ENCODE measurements at places on chromosomes 2 and 18.

- DNase-seq, result no peak
Measured at GRCh38 chr2:225010804-225011203, 31.5 kb downstream of the DOCK10 start.

DNA sequence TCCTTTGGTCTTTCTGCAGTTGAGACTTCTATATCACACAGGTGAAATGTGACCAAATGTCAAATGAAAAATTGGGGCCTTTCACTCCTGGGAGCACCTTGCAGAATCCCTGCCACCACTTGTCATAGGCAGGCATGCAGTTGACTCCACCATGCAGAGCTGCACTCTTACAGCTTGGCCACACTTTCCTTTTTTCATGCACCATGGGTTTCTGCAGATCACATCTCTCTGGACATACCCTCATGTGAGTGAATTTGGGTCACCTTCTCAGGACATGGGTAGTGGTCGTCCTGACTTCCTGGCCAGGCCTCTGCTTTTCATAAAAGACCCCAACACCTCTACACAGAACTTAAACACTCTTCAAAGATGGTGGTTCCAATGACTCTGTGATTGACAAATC lies 155.1 kb upstream of the RAB12 start:
- DNase-seq, result no peak

- no peak for DNase-seq
Measured at GRCh38 chr2:101560780-101561315, 85.9 kb upstream of the RFX8 start.

- no peak for DNase-seq
Measured at GRCh38 chr2:121367246-121367900, 82.4 kb upstream of the TFCP2L1 start.

DNA sequence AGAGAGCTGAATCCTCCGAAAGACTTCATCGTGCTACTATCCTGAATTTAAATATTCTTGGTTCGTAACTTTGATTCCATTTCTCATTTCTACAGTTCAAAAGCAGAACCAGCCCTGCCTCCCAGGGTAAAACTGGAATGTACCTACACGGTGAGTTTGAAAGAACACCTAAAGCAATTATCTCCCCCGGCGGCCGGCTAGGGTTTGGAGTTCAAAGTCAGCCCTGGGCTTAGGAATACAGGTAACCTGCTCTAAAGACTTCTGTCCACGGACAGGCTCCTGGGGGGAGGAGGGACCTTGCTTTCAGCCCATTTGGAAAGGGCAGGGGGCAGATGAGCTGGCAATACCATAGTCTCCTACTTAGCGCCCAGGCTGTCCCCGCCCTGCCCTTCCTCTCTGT lies 32.3 kb downstream of the CYP27C1 start:
- no peak for DNase-seq

DNA sequence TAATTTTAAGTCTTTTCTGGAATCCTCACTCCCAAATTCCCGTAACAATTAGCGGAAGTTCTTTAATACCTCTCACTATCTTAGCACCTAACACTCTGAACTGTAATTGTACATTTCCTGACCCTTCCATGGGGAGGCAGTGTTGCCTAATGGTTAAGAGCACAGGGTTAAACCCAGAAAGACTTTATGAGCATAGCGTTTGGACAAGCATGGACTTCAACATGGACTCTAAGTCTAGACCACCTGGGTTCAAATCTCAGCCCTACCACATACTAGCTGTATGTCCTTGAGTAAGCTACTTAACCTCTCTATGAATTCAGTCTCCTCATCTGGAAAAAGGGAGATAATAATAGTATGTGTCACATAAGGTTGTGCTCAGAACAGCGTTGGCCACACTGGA lies 13.0 kb downstream of the ANTXR1 start:
- DNase-seq, result no peak

GRCh38 chr2:198036029-198036879 lies 231.9 kb downstream of the PLCL1 start:
- DNase-seq, result no peak

DNA sequence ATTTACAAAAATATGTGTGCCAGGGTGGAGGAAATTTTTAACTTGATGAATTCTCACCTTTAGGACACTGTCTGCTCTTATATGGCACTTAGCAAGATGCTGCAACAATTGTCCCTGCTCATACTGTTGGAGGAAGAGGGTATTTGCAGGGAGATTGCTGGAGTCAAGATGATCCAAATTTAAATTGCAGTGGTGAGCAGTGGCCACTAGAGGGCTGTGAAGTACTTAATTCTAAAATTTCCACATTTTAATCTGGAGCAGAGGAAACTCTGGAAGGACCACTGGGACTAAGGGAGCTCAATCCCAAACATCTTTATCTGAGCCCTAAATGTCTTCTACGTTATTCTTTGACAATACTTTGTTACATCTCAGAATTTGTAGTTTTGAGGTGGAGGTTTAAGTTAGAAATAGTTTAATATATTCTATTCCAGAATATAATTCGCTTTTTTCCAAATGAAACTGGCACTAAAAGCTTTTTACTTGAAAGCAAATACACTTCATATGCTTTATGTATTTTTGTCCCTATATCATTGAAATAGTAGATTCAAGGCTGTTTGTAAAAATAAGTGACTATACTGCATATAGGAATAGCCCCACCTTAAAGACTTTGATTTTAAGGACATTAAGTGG lies 33.0 kb upstream of the PTH2R start:
- DNase-seq, result no peak

- DNase-seq, result no peak
Measured at GRCh38 chr18:13379930-13380690, 161.6 kb downstream of the LDLRAD4 start.

GRCh38 chr2:148828941-148829340 lies 46.1 kb upstream of the KIF5C start:
- no peak for DNase-seq

Measured in stimulated activated CD4-positive, alpha-beta T cell treated with anti-CD3 and anti-CD28 coated beads, Interleukin-2, amount 100 ng/mL, for 4 hours (primary cell).